ENCODE measurements at places on chromosomes 6 and 20.

GRCh38 chr6:161414180-161414579 is 140.3 kb upstream of the AGPAT4 start:
- no peak for DNase-seq

- no peak for DNase-seq
Observed at GRCh38 chr6:84605298-84605697, 159.1 kb downstream of the TBX18 start.

DNA sequence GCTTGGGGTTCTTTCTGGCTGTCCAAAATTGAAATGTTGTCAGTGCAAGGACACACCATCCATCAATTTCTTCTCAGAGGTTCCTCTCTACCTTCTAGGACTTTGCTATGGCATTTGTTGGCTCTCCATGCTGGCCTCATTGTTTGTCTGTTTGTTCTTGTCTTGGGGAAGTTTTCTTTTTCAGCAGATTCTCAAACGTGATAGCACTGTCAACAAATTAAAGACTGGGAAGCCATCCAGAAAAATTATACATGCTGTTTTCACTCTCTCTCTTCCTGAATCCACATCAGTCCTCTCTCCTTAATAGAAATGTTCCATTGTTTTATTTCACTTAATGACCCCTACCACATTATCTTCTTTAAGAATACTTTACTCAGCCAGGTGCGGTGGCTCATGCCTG is 130.4 kb downstream of the PCSK2 start:
- no peak for DNase-seq

DNA sequence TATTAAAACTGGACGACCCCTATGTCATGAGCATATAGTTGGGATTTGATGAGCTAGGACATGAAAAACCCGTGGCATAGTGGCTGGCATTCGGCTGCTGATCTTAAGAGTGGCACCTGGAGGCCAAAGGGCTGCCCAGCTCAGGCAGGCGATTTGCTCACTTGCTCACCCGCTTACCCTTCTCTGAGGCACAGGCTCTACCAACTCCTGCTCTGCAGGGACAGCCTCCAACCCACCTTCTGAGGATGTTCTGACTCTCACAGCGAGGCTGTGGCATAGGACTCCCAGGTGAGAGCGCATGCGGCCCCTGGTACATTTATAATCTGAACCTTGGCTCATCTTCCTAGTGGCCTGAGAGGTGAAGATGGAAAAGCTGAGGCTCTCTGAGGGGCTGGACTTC is 995 bp downstream of the RSPO4 start:
- DNase-seq: no peak

GRCh38 chr6:52787917-52788316 is 15.7 kb downstream of the GSTA1 start:
- no peak for DNase-seq

All from activated T-cell treated with anti-CD3 and anti-CD28 coated beads, Interleukin-2, amount 50 U/mL, for 72 hours (primary cell).